ENCODE measurements at places on chromosomes 11 and 22.

DNA sequence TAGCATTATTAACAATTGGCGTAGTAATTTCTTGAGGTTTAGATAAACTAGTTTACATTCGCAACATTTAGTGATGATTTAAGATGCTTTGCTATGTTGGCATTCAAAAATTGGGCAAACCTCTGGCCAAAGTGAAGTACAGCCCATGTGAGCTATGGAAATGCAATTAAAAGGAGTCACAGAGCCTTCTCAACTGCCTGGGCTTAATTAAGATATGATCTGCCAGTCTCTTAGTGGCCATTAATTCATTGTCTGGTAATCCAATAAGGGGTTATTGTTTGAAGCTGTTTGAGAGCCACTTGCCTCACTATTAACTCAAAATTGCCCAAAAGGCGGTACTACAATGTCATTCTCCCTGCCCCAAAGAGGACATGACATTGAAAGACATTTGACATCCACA lies 608.9 kb downstream of the NTM start:
- no peak for DNase-seq

DNA sequence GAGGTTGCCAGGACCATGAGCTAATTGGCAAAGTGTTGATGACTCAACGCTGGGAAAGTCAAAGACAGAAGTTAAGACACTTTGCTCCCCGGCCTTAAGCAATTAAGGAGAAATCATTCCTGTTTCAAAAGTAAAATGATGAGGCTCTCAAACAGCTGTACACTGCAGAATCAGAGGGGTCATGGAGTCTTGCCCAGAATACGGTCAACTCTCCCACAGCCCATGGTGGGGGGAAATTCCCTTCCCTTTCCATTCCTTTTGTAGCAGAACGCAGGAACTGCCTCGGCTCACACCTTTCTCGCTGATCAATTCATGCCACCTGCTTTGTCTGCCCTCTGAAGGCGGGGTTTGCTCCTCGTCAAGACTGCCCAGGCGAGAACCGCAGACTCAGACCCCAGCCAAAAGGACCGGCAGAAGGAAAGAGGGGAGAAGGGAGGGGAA lies 52.8 kb downstream of the MN1 start:
- peak; percentile 34 for DNase-seq

DNA sequence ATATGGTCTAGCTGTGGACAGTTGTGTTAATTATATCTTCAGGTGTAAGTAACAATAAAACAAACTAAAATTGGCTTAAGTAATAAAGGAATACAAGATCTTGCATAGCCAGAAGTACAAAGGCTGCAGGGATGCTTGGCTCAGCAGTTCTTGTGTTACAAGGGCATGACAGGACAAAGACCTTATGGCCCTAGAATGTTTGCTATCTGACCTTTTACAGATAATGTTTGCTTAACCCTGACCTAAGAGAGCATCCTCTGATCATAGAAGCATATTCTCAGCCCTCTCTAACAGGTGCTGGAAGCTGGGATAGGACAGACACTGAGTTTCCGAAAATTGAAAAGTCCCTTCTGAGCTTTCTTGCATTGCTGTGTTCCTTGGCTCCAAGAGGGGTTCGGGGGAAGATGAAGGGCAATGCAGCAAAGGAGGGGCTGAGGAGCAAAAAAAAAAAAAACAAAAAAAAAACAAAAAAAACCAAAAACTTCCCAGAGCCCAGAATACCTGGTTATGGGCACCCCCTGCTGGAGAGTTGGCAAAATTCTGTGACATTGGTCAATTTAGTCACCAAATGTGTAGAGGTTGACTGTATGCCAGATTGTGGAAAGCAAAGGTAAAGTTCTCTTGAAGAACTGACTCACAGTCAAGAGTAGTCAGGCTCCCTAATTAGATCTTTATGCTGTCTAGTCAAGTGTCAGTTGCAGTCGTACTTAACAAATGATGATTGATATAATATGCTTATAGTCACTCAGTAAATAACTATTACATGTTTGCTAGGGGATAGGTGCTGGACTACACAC lies 10.4 kb upstream of the HIKESHI start:
- peak; percentile 68 for DNase-seq

- DNase-seq, result peak; percentile 78
Measured at GRCh38 chr22:27990451-27990840, 71.4 kb upstream of the PITPNB start.

DNA sequence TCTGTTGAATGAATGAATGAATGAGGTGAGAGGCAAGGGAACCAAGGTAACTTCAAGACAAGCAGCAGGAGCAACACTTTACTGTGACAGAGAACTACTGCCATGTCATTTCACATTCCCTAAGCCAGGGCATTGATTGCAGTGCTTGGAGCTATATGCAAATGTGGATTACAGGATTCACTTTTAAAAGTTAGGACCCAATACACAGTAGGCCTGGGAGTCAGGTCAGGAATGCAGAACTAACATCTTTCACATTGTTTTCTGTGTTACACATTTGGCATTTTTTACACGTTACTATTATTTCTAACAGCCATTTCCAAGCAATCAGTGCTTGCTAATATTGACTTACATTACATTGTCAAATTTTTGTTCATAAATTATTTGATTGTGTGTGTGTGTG lies 26.2 kb upstream of the ME3 start:
- no peak for DNase-seq

- no peak for DNase-seq
Measured at GRCh38 chr11:116994195-116994594, 104.0 kb downstream of the SIK3 start.

DNA sequence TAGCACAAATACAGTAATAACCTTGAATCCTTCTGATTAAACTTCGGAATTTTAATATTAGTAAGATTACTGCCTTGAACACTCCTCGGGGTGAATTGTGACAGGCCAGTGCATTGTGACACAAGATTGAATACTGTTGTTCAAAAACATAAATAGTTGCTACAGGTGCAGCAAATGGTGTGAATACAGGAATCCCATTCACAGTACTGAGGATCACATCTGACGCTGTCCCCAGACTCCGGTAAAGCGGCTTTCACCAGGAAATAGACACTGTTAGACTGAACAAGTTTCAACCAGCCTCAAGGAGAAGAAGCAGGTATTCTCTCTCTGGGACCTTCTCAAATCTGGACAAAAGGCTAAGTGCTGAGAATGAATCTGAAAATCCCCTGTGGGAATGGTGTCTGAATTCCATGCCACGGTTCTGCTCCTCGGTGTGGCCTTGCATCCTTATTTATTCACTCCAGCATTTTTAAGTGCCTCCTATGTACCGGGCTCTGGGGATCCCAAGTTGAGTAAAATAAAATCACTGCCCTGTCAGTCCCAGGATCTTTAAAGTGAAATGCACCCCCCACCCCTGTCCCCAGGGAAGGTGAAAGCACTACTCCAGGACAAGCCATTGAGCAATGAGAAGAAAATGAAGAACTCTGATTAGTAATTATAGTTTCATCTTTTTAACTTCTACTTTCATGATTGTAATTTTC lies 3.4 kb downstream of the LGR4 start:
- no peak for DNase-seq

DNA sequence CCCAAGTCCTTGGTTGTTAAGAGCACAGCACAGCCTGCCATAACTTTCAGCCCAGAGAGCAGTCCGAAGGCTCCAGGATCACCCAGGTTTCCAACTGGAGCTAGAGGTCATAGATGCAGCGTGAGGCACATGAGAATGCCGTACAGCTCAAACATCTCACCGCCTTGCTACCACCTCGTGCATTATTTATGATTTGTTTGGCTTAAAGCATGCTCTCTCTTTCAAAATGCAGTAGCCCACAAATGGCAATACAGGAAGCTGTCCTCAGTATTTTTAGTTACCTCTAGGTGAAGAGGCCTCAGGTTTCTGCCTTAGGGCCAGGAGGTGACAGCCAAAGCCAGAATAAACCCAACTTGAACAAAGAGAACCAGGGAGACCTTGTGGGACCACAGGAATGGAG lies 14.4 kb downstream of the SCN3B start:
- no peak for DNase-seq

GRCh38 chr11:115712296-115712695 lies 208.1 kb upstream of the CADM1 start:
- no peak for DNase-seq

- no peak for DNase-seq
Measured at GRCh38 chr11:81377418-81377817, 1356.2 kb downstream of the FAM181B start.

DNA sequence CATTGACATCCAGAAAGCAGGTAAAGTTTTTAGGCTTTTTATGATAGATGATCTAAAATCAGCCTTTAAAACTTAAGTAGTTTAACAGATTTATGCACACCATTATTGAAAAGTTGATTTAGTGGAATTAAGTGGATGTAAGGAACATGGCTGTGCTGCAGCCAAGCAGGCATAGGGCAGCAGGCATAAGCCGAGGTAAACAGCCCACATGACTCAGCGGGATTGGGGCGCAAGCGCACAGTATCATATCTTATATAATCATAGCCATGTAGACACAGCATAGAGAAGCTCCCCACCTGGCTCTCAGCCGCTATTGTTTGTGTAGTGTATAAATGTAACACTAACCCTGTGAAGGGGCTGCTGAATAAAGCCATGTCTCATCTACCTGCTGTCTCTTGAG lies 157.5 kb downstream of the WNT11 start:
- DNase-seq, result peak; percentile 66

GRCh38 chr11:68893282-68893681 lies 10.3 kb downstream of the MRPL21 start:
- no peak for DNase-seq

- DNase-seq, result no peak
Measured at GRCh38 chr11:76241243-76242000, 35.1 kb upstream of the WNT11 start.

- no peak for DNase-seq
Measured at GRCh38 chr11:19598456-19598855, 114.2 kb upstream of the NAV2 start.

DNA sequence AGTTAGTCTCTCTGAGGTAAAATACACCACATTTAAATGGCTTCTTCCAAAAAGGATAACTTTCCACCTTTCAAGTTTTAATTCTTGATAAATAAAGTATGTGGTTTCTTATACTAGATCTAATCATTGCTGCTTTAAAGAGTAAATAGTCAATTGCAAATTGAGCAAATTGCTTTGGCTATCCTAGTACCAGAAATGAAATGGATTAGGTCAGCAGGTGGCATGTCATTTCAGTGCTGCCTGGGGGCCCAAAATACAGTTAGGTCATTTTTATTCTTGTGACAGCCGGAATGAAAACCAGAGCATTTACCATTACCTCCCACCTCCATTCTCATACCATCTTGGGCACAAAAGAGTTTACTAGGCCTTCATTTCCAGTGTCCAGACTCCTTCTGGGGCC lies 70.2 kb downstream of the PHF21A start:
- no peak for DNase-seq

GRCh38 chr11:110761131-110761530 lies 48.9 kb upstream of the ARHGAP20 start:
- no peak for DNase-seq

DNA sequence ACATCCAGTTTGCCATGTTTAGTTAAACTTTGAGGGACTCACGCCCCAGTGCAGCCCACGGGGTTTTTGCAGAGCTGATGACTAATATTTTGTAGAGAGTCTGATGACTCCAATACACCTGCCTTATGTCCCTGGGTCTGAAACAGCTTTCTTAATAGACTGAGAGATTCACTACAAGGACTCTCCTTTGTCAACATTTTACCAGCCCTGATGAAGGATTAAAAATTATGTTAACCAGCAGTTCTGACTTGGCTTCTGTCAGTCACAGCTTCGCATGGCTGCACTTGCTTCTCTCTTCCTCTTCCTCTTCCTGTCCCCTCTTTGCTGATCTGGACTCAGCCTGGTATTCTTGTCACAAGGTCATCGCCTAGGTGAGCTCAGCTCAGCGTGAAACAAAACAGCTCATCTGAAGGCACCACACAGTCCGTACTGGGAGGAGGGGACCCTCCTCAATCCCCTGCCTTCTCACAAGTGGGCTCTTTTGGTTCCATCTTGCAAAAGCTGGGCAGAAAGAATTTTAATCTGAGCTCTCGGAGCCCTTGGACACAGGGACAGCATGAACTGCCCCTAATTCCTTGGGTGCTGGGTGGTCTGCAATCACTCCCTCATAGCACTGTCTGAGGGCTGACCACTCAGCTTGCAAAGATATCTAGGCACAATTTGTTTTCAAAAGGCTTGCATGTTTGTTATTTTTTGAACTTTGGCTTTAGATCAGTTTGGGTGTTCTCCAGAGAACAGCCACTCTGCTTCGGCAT lies 38.1 kb upstream of the POU2AF1 start:
- peak; percentile 21 for DNase-seq

DNA sequence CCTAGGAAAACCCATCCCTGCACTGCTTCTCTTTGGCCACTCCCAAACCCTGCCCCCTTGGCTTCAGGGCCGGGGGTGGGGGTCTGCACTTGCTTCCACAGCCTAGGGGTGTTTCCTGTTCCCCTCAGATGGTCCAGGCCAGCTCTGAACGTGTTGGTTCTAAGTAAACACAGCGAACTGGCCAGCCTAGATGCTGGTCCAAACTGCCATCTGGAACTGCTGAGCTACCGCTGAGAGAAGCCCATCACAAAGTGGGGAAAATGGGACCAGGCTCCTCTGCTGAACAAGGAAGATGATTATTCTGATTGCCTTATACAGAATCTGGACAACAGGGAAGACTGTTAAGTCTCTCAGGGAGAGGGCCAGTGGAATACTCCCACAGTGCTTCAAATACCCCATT lies 23.5 kb upstream of the YPEL1 start:
- DNase-seq, result no peak

DNA sequence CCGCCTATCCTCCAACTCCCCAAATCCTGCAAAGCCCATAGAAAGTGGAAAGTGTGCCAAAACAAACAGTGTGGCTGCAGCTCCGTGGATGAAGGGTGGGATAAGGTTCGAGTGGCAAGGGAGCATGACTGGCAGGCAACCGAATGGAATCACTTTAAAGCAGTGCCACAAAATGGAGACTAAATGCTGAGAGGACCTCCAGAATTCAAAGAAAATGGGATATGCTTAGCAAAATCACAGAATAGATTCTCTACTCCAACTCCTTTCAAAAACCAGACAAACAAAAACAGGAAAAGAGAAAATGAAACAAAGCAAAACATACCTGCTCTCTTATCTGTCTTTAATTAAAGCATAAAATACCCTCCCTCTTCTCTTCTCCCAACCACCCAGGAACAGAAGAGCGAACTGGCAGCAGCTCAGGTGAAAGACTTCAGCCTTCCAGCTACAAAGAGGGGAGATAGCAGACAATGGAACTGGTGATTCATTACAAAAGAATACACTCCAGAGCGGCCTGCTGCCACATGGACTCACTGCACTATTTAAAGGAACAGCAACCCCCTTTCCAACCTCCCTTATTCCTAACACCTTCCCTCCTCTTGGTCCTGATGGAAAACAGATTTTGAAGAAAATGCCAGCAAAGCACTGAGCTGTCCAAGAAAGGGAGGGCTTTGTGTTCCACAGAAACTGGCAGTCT lies 118.5 kb downstream of the APOL5 start:
- DNase-seq, result no peak

- DNase-seq, result peak; percentile 65
Measured at GRCh38 chr11:130213143-130213978, 53.8 kb downstream of the ST14 start.

DNA sequence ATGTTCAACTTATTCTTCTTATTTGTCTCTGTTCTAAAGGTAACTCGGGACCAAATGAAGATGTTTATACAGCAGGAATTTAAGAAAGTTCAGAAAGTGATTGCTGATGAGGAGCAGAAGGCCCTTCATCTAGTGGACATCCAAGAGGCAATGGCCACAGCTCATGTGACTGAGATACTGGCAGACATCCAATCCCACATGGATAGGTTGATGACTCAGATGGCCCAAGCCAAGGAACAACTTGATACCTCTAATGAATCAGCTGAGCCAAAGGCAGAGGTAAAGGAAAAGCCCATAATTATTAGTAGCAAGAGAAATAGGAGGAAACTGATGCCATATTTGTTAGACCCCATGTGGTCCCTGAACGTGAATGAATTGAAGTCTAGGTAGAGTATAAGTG lies 63.3 kb downstream of the TRIM44 start:
- DNase-seq, result no peak

- DNase-seq, result peak; percentile 43
Measured at GRCh38 chr11:10444725-10445315, 10.2 kb upstream of the AMPD3 start.
